ENCODE measurements at places on chromosomes 4 and X. TPM values are rescaled to one million over a fixed set of nuclear protein-coding genes. Genes with fewer than 3 reads are reported as not detected.

GAGE12E gene
- total RNA-seq: not detected

FSTL5 gene
- not detected for total RNA-seq

- no peak for DNase-seq
- no peaks in the 10 kb centered on the region for H3K27me3 ChIP-seq
- H3K36me3 ChIP-seq: no peaks in the 10 kb centered on the region
Observed at GRCh38 chr4:59057804-59058203, 1947.6 kb upstream of the IGFBP7 start.

GRCh38 chr4:1513936-1514483 lies 107.8 kb upstream of the NKX1-1 start:
- no peak for DNase-seq
- no peaks in the 10 kb centered on the region for H3K4me1 ChIP-seq
- H3K27ac ChIP-seq: no peak overlapping the region
- H3K27me3 ChIP-seq: peaks cover 8% of the 10 kb centered on the region

PRRG1 gene
- total RNA-seq: 11.5 TPM

All from psoas muscle (tissue), 8 donors.